ENCODE measurements at places on chromosomes 12 and 14.

DNA sequence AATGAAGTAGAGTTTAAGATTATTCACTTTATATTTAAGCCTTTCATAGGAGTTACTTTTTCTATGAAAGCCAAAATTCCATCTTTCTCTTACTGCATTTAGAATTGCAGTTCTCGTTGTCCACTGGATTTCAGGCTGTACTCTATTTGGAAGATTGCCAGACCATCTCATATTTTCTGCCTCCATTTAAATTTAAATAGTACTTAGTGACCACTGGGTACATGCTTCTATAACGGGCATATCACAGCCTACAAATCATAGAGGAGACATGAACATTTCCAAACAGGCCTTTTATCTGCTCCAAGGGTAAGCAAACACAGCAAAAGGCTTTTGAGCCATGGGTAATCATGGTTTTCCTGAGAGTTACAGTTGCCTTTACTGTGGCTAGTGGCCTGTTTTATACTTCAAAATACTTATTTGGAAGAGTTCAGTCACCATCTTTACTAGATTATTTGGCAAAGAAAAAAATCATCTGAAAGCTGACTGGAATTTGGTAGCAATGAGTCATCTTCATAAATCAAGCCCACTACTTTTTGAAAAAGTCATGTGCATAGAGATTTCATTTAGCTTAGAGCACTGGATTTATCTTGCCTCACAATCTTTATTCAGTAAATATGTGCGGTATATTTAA, 15.7 kb downstream of the ANO6 start:
- peak; percentile 85 for DNase-seq

- no peak for DNase-seq
Observed at GRCh38 chr14:31363331-31364073, 56.8 kb downstream of the HEATR5A start.

DNA sequence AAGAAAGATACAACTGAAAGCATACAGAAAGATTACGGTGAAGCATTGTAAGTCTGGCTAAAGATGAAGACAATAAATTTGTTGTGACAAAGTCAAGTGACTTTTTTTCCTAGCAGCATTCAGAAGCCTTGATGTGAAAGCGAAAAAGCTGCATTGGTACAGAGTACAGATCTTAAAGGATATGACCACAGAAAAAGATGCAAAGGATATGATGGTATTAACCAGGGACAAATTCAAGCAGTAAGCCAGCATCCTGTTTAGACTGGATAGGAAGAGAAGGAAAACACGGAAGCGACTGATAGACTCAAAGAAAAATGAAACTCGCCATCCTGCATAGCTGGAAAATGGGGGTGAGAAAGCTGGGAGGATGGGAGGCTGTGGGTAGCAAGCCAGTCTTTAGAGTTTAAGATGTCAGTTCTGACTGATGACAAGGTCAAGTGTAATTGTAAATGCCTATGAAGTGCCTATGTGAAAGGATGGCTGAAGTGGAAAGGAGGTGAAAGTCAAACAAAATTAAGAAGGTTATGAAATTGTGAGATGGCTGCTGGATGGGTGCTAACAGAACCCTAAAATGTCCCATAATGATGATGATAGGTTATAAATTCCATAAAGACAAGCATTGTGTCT, 92.4 kb downstream of the PHLDA1 start:
- DNase-seq, result peak; percentile 32

GRCh38 chr12:63149909-63150712, 890 bp downstream of the AVPR1A start:
- no peak for DNase-seq

DNA sequence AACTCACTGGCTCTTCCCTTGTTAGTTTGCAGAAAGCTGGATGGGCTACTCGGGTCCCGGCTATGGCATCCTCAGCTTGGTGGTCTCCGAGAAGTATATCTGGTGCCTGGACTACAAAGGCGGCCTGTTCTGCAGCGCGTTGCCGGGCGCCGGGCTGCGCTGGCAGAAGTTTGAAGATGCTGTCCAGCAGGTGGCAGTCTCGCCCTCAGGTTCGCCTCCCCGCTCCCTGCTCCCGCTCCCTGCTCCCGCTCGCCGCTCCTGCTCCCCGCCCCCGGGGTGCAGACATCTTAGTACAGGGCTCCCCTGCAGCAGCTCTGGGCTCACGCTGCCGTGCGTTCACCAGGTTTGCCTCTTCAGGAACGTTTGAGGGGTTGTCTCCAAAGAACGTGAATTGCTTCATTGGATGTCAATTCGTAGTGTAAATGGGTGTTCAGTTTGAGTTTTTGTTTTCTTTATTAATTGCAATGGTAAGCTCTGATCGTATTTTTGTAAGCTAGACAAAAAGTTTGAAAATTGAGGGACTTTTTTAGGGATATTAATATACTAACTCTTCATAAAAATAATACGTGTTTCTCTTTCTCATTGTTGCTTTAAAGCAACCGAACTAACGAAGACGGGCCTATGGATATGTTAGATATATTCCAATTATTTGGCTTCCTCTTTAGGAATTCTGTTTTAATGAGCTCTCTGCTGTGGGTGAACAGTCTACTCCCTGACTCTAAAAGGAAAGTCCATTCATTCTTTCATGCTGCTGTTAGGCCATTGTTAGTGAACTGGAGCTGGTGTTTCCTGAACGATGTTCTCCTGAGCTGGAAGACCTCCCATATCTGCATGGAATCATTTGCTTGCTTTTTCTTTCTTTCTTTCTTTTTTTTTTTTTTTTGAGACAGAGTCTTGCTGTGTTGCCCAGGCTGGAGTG, 71.3 kb downstream of the ANKRD9 start:
- peak; percentile 75 for DNase-seq

- no peak for DNase-seq
Observed at GRCh38 chr14:56099081-56099797, 19.0 kb upstream of the PELI2 start.

DNA sequence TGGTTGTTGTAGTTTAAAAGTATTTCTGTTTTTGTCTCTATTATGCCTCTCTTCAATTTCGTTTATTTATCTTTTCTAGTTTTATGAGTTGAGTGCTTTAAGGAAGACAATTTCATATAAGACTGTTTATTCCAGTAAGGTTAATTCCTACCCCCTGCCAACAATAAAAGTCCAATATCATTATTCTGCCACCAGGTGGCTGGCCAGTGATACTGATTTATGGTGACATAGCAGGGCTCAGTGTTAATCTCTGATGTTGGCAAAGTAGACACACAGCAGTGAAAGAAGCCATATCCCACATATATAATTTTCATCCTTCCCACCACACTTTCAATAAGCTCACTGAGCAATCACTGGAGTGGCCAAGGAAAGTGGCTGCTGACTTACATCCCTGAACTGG, 69.0 kb upstream of the BMP4 start:
- DNase-seq, result peak; percentile 5

DNA sequence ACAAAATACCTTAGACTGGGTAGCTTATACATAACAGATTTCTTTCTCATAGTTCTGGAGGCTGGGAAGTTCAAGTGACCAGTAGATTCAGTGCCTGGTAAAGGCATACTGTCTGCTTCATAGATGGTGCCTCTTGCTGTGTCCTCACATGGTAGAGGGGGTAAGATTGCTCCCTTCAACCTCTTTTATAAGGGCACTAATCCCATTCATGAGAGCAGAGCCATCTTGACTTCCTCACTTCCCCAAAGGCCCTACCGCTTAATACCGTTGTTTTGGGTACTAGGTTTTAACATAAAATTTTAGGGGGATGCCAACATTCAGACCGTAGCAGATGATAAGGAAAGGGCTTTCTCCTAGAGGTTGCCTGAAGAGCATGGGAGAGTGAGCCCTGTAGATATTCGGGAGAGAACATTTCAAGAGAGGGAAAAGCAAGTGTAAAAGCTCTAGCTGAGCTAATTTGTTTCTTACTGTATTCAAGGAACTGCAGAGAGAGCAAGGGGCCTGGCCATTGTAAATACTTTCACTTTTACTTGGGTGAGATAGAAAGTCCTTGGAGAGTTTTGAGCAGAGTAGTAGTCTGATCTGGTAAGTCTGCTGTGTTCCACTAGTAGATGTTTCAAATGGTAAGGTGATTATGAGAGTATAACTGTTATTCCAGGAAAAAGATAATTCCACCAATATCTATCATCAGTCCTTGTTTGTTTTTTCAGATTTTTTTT, 27.3 kb downstream of the FRS2 start:
- DNase-seq, result peak; percentile 40

GRCh38 chr14:26897196-26897595, 299.4 kb upstream of the NOVA1 start:
- no peak for DNase-seq

GRCh38 chr12:93191956-93192355, 185.8 kb upstream of the NUDT4 start:
- DNase-seq, result no peak

DNA sequence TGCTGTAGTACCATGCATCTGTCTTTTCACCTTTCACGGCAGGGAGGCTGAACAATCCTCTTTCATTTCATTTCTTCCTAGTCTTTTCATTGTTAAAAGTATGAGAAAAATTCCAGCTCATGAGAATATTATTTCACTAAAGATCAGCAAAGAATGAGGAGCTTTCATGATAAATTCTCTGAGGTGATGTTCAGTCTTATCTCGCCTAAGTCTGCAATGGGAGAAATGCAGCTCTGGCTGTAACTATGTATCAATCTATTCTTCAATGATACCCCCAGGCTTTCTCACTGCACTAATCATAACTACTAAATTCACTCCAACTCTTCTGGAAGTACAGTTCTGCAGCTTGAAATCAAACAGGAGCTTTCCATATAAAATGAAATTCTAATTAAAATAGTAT, 15.7 kb downstream of the FOXG1 start:
- no peak for DNase-seq

- DNase-seq, result no peak
Observed at GRCh38 chr12:76554405-76555230, 5.0 kb downstream of the OSBPL8 start.

- peak; percentile 74 for DNase-seq
Observed at GRCh38 chr14:102951799-102952198, 29.3 kb downstream of the AMN start.

- no peak for DNase-seq
Observed at GRCh38 chr12:109201496-109201885, 85.1 kb downstream of the ACACB start.

- no peak for DNase-seq
Observed at GRCh38 chr12:40697566-40698259, 5.5 kb downstream of the CNTN1 start.

DNA sequence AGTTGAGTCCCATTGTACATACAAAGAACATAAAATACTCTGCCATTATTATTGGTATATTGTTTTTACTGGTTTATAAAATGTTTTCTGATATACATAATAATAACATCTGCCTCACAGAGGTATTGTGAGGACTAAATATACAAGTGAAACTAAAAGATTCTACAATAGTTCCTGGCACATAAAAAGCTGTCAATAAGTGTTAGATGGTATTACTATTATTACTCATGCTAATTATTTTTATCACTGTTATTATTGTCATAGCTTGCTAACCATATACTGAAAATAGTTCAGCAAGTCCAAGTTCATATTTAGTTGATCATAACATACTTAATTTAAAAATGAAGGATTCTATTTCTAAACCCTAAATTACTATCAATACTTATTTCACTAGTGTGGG, 34.4 kb downstream of the BTG1 start:
- DNase-seq, result no peak

- no peak for DNase-seq
Observed at GRCh38 chr12:101490286-101490920, 15.3 kb downstream of the SPIC start.

DNA sequence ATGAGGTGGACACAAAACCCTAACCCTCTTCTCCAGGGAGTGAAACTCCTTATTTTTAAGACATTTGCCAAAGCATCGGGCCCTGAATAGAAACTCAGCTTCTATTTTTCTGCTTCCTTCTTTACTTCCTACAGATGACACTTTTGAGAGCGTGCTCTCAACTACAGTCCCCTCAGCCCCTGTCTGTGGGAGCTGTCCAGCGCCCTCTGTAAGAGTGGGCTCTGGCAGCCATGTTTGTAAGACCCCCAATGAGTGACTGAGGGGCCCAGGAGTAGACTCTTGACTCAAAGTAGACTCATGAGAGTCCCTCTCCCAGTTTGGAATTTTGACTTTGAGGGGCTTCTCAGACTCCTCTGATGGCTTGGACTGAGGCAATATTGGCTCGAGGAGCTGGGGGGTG, 25.5 kb upstream of the BATF start:
- DNase-seq, result no peak

GRCh38 chr14:101078892-101079221, 175.3 kb upstream of the RTL1 start:
- no peak for DNase-seq

- DNase-seq, result peak; percentile 73
Observed at GRCh38 chr14:64510825-64511671, 6.5 kb downstream of the ZBTB1 start.

DNA sequence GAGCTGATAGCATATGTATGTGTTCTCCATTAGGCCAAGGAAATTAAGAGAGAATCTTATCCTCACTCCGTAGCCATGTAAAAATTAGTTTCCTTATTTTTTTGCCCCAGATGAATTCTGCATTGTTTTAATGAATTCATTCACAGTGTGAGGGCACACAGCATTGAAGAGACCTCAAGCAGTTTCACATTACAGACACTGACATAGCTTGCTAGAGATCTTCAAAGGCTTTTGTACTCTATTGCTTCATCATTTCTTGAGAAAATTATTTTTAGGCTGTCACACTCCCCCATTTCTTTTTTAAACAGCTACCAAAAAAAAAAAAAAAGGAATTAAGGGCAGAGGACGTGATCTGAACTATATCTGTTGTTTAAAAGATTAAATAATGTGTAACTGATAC, 251.1 kb downstream of the BCAT1 start:
- no peak for DNase-seq

DNA sequence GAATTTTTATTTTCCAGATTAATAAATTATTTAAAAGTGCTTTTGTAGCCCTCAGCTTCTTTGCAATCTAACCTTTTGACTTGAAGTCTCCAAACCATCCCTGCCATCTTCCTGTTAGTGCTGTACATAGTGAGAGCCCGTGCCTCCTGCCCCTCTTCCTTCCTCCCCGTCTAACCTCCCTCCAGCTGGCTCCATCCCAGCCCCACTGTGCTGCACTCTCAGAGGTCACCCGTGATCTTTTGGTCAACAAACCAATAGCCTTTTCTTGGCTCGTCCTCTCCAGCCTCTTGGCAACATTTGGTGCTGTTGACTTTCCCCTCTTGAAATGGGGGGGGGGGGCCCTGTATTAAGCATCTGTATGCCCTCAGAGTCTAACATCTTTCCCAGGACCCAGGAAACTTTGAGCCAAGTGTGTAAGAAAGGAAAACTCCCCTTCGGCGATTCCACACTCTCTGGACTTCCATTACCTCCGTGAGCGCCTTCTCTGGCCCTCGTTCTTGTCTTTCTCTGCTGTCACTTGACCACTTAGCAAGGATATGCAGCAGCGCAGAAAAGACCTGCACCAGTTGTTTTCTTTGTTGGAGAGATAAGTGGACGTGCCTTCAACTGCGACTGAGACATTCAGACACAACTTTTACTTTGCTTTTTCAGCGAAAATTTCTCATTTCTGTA, 44.1 kb downstream of the FBXW8 start:
- no peak for DNase-seq

GRCh38 chr14:75459099-75459741, 31.4 kb downstream of the JDP2 start:
- DNase-seq, result no peak

DNA sequence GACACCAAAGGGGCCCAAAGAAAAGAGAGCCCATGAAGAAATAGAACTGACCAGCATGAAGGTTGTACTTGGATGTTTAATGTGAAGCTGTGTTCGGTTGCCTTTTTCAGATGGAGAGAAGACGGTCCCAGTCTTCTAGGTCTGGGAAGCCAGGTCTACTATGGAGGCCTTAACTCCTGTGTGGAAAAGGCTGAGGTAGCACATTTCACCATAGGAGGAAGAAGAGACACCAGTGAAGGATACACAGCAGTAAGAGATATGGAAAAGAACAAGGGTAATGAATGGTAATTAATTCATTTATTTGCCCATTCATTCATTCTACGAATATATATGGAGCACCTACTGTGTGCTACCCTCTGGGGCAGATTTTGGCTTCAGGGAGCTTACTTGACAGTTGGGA, 151.6 kb upstream of the PLEKHG7 start:
- DNase-seq, result no peak

Measured in IMR-90 (cell line).